ENCODE measurements at places on chromosomes 1 and 21.

- DNase-seq = no peak
Measured at GRCh38 chr1:76835203-76835602, 32.1 kb upstream of the ST6GALNAC5 start.

GRCh38 chr1:188986745-188987417 lies 1490.8 kb downstream of the BRINP3 start:
- DNase-seq = no peak

DNA sequence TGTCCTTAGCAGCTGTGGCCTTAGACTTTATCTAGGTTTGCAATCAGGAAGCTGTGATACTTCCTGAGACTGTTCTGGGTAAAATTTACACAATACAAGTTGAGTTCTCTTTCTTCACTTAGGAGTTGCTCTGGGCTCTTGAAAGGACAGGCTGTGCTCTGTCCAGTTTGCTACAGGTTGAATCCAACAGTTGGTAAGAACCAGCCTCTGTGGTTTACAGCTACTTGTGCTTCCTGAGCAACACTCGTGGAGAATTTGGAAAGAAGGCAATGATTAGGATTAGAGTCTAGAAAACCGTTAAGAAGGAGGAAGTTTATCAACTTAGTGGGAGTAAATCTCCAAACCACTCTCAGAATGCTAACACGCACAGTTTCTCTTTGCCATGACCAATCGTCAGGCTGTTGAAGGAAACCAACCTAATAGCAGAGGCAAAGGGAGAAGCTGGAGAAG lies 26.8 kb downstream of the GFI1 start:
- peak; percentile 91 for DNase-seq

- no peak for DNase-seq
Measured at GRCh38 chr21:45020629-45021427, 53.6 kb upstream of the ADARB1 start.

GRCh38 chr1:51744506-51745303 lies 127.8 kb downstream of the OSBPL9 start:
- DNase-seq = no peak

Data from inflammatory macrophage (primary cell).